Nephron progenitor cell (in vitro differentiated cells): ENCODE measurements at places on chromosomes 6 and 20.

DNA sequence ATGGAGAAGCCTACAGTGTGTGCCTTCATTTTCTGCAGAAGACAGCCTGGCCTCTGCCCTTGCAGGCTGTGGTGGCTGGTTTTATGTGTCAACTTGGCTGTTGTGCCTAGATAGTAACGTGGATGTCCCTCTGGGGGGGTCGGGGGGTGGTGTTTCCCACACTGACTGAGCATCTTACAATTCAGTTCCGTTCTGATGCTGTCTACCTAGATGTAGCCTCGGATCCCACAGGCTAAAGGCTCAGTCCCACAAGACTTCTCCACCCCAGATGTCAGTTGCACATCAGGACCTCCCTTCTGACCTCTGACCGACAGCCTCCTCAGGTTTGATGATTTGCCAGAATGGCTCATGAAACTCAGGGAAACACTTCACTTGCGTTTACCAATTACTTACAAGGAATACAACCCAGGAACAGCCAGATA is 4.4 kb downstream of the PYGB start:
- DNase-seq, result no peak

- DNase-seq, result no peak
Measured at GRCh38 chr6:12845224-12846004, 128.8 kb downstream of the PHACTR1 start.

- DNase-seq, result no peak
Measured at GRCh38 chr6:148342100-148342349, 613 bp upstream of the SASH1 start.

DNA sequence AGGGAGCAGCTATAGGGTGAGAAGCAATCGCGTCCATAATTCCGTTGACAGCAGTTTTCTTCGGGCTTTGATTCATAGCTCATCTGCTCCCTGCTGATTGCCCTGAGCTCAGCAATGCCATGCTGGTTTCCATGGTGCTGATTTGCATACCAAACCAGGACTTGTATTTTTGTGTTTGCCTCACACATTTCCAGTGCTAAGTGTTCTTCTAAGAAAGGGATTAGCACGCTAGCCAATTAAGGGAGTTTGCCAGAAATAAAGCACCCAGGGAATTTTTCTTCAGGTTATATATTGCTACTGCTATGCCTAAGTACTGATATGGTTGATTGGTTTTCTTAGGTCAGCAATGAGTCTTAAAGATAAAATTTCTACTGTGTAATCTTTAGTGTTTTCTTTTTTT is 177.6 kb downstream of the PLCB1 start:
- no peak for DNase-seq

DNA sequence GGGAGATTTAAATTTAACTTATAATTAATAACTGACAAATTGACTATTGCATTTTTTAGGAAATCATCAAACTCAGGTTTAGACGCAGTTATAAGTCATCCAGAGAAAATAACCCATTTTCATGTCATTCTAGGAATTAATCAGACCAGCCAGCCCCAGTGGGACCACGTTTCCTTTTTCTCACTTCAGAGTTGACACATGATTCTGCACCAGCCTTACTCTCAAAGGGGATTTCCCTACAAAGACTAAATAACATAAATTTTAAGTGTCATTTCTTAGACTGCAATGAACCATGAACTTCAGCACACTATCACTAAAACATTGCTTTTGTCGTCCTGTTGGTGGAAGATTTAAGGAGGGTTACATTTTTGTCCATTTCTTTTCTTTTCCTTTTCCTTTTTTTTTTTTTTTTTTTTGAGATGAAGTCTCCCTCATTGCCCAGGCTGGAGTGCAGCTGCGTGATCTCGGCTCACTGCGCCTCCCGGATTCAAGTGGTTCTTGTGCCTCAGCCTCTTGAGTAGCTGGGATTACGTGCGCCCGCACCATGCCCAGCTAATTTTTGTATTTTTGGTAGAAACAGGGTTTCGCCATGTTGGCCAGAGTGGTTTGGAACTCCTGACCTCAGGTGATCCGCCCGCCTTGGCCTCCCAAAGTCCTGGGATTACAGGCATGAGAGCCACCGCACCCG is 3.6 kb downstream of the IPCEF1 start:
- no peak for DNase-seq

DNA sequence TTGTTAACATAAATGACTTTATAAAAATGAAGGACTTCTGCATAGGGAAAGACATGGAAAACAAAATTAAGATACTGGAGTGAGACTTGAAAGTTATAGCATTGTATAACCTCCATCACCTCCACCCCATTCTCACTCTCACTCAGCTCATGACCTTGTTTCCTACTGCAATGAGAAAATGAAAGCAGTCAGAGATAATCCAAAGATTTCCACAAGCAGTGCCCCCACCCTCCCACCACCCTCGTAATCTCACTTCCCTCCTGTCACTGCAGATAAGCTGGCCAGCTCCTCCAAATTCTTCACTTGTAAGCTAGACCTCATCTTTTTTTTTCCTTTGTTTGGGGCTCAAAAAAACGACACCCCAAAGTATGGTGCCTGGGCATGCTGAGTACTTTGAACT is 52.9 kb upstream of the PROKR2 start:
- DNase-seq, result no peak

GRCh38 chr20:20211274-20211987 is 156.5 kb upstream of the INSM1 start:
- DNase-seq, result no peak

DNA sequence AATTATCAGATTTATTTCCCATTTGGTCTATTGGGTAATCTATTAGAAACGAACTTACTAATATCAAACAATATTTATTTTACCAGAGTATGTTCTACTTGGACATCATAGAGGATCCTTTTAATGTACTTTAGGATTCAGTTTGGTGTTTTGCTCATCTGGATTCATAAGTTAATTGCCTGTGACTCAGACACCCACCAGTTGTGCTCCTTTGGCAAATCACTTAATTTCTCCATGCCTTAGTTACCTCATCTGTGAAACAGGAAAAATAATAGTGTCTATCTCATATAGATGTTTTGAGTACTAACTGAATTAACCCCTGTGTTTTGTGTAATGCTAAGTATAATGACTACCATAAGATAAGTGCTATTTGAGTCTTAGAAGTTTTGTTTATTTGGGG is 292.1 kb downstream of the LAMA2 start:
- no peak for DNase-seq

- no peak for DNase-seq
Measured at GRCh38 chr6:133291671-133292070, 50.5 kb downstream of the EYA4 start.
